ENCODE measurements at places on chromosomes 6 and 20. TPM values are rescaled to one million over a fixed set of nuclear protein-coding genes. Genes with fewer than 3 reads are reported as not detected.

NRSN1 gene
- 0.15 TPM for total RNA-seq

DOP1A gene
- total RNA-seq: 53.0 TPM

DAAM2 gene
- 1.7 TPM for total RNA-seq

BEND6 gene
- total RNA-seq: 2.1 TPM

NKX2-2 gene
- total RNA-seq: not detected

GRCh38 chr20:7226156-7226555 lies 458.7 kb downstream of the BMP2 start:
- DNase-seq: no peak

DNA sequence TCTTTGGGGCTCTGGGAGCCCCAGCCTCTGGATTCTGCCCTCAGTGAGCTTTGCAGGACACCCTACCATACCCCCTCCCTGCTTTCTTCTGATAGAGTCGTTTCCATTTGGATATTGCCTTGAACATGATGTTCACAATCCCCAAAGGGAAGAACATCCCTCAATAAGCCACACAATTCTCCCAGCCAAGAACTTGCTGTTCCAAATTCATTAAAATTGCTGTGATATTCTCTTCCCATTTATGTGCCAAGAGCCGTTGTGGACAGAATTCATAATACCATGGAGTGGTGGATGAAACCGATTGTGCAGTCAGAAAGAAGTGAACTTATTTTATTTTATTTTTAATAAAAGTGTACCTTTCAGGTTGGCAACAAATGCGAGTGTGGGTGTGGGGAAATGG lies 95.8 kb downstream of the DHX35 start:
- DNase-seq: no peak

DNA sequence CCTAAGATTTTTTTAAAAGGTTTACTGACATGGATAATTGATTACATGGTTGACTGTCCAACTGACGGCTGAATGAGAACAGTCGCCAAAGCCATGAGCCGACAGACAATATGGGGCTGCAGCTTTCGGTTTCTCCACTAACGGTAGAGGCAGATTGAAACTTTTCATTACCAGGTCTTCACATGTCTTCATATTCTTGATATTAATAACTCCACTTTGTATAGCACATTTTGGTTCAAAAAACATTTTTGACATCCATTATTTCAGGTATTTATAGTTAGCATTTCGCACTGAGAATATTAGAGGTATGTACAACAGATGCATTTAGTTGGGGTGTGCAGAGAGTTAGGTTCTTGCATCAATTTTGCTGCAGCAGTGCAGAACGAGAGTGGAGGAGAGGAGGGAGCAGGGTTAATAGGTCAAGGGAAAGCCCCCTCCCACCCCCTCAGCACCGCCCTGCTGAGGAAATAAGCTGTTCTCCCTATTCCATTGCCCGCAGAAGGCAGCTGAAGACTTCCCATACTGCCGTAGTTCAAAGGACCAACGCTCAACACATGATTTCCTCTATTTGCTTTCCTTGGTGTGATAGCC lies 73.6 kb upstream of the ADTRP start:
- no peak for DNase-seq

DNA sequence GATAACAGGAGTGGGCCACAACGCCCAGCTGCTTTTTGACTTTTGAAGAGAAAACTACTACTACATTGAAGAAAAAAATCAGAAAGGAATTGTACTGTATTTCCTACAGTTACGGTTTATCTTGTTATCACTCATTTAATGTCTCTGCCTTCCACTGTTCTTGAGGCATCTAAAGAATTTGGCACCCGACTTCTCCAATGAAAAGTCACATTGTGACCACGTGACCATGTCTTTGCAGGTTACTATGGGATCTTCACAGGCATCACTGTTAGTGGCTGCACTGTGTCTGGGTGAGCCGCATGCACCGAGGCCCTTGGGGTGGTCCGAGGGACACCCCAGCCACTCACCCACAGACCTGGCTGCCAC lies 26.8 kb downstream of the RRBP1 start:
- no peak for DNase-seq

DNA sequence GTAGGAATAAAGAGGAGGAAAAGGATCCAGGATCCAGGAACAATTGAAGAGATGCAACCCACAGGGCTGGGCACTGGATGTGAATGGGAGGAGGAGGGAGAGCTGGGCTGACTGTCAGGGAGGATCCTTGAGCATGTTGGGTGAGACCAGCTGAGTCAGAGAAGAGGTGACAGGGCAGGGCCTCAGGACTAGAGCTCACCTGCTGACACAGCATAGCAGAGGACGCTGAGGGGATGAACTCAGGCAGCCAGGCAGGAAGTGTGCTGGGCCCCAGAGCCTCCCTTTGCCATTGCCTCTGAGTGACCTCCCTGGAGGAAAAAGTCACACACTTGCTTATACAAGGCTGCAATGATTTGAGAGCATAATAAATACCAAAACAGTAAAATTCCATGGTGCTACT lies 72.3 kb downstream of the ZNF133 start:
- DNase-seq: no peak

DNA sequence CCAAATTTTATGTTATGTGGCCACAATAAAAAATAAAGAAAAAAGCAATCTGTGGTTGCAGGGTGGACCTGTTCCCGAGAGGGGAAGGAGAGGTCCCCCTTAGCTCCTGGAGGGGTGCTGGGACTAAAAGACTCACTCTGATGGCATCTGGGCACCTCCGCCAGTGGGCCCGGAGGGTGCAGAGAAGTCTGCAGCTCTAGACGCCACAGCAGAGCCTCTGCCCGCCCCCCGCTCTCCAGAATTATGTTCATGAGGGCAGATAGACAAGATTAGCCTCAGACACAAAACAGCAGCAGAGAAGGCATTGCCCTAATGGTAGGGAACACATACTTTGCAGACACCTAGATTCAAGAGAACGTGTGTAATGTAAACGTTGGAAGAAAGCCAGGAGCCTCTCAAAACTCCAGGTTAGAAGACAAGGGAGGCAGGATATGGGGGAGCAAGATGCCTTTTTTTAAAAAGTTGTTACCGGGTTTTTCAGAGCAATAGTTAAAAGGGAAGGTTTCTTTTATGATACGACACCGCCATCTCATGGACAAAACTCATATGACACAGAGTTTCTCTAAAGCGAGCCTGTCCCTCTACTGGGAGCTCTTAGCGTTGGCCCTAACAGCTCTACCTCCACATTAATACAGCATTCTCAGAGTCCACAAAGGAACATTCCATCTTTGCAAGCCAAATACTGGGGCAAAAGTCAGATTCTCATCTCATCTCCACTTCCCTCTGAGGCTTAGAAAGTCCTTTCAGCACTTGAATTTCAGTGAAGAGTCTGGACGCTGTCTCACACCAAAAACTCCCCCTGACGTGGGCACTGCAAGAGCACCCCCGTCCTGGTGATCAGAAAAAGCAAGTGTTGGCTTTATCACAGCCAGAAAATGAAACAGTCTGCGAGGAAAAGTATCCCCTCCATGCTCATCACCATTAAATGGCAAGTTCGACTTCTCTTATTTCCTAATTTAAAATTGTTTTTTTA lies 47.2 kb downstream of the FOXF2 start:
- peak; percentile 58 for DNase-seq

DNA sequence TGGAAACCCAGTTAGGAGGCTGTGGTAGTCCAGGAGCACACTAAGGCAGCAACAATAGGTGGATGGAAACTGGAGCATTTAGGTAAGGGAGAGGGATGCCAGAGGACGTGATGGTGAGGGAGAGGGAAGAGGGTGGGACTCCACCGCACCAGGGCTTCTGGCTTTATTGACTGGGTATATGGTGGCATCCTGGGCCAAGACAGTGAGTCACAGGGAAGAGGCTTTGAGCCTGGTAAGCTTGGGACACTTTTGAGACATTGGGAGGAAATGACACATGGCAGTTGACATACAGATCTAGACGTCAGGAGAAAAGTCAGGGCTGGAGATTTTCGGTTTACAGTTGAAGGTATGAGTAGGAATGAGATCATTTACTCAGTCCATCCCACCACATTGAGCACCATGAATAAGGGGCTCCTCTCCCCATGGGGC lies 14.9 kb downstream of the NT5E start:
- peak; percentile 77 for DNase-seq

- peak; percentile 84 for DNase-seq
These were observed 555.9 kb downstream of the C6orf118 start for GRCh38 chr6:164753517-164753916.

- peak; percentile 62 for DNase-seq
These were observed at the start of gene BTBD3 for GRCh38 chr20:11917663-11918062. TSS of gene BTBD3 (plus strand) at chr20:11917893. CDS start at chr20:11918276, 383 bp downstream.

Measured in renal cortical epithelial cell (primary cell).